ENCODE measurements at places on chromosomes 3 and 15.
A peak's percentile ranks its signal among the peaks of the same experiment; 100 is the strongest.

GRCh38 chr15:74573987-74574386, 33.0 kb downstream of the ARID3B start:
- DNase-seq, result no peak

DNA sequence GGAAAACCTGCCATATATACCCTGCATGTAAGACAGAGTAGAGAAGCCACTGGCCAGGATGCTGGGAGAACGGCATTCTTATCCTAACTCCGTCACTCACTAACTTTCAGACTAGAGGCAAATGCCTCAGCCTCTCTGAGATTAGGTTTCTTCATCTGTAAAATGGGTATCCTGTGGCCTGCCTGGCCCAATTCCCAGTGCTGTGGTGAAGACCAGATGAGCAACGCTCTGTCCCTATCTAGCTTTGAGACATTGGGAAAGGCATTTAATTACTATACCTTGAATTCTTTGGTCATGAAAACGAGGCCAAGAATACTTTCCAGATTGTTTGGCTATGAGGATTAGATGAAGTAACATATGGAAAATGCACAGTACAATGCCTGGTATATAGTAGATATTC, 35.9 kb downstream of the CEMIP start:
- no peak for DNase-seq

DNA sequence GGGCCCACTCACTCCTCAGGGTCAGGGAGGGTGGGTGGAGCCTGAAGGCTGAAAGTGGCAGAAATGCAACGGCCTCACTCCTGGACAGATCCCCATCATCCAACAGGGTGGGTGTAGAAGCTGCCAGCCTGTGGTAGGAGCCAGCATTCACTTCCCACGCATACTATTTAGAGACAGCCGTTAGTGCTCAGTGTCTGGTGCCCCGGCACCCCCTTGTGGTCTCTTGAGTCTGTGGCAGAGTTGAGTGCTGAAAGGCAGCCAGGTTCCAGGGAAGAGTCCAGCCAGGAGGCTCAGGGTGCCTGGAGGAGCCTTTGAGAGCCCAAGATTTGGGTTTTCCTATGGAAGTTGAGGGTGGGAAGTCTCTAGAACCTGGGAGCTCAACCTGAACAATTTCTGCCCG, 2.1 kb upstream of the GNAT1 start:
- no peak for DNase-seq

- DNase-seq, result no peak
Measured at GRCh38 chr3:184186184-184186901, at the start of gene ABCF3. TSS of gene ABCF3 (plus strand) at chr3:184186199. CDS start at chr3:184186208, 9 bp downstream.

GRCh38 chr3:188034989-188035388, 119.0 kb upstream of the LPP start:
- no peak for DNase-seq

GRCh38 chr15:40891810-40892446, 2.3 kb upstream of the VPS18 start:
- DNase-seq, result no peak

- no peak for DNase-seq
Measured at GRCh38 chr15:90165659-90166489, 35.3 kb upstream of the SEMA4B start.

DNA sequence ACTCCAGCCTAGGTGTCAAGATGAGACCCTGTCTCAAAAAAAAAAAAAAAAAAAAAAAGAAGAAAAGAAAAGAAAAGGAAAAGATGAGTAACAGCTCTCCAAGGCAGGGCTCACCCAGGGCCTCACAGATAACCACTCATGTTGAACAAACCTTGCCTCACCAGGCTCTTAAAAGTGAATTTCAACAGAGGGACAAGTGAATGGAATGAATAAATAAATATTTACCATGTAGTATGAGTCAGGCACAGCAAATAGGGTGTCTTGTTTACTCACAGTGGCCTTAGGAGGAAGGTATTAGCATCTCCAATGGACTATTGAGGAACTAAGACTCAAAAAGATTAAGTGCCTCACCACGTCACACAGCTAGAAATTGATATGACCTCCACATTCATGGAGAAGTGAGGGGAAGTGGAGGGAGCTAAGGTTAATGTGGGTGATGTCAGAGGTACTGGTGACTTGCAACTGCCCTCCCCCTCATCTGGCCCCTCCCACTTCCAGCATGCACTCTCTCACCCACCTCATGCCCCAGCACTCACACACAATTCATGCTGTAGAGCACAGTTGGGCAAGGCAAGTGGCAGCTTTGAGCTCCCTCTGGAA, 255.5 kb downstream of the UACA start:
- DNase-seq, result no peak

DNA sequence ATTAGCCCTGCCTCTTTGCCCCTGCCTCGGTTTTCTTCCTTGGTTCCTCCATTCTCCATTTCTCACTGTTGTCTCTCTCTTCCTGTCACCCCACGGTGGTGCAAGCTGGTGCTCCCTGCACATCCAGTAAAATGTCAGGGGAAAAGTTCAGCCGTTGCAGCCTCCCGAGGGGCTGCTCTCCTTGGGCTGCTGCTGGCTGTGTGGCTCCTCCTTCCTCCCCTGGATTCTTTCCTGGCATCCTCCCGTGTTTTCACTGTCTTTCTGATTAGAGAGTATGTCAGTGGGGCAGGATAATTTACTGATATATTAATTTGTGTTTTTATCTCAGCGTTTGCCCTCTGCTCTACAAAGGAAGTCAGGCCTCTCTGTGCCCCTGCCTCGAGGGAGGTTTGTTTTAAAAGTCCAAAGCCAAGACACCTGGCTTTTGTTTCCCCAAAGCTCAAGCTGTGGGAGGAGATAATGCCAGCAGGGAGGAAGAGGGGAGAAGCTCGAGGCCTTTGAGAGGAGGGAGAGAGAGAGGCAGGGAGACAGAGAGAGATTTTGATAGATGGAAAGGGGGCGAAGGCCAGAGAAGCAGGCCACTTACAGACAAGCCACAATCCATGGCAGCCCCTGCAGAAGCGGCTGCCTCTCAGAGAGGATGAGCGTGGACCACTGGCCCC, 150.3 kb upstream of the NR2F2 start:
- DNase-seq, result no peak

GRCh38 chr15:63564093-63564492, 33.1 kb upstream of the FBXL22 start:
- no peak for DNase-seq

DNA sequence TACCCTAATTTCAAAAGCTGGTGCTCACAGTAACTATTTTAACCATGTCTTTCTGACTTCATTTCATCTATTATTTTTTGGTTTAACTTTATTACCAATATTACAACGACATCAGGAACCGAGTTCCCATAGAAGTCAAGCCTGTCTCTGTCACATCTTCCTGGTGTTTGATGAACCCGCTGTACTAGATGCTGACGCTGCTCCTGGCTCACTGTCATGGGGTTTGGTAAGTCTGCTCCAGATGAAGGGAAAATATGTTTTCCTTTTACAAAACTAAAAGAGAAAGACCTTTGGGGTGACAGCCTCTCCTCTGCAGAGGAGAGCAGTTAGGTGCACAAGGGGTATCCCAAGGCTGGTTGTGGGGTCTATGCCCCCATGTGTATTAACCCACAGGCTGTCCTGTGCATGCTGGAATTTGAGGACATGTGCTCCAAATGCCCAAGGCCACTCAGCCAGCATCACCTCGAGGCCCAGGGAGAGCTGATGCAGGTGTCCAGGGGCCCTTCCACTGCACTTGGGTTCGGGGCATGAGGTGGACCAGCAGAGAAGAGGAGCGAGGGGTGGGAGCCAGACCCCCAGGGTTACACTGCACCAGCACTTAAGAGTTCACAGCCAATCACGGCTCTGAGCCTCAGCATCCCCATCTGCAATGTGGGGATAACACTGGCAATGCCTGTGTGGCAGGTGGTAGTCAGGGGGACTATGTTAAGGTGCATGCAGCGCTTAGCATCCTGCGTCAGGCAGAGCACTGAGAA, 62.2 kb downstream of the ATP10A start:
- no peak for DNase-seq

- no peak for DNase-seq
Measured at GRCh38 chr15:60916032-60916678, 312.9 kb downstream of the RORA start.

DNA sequence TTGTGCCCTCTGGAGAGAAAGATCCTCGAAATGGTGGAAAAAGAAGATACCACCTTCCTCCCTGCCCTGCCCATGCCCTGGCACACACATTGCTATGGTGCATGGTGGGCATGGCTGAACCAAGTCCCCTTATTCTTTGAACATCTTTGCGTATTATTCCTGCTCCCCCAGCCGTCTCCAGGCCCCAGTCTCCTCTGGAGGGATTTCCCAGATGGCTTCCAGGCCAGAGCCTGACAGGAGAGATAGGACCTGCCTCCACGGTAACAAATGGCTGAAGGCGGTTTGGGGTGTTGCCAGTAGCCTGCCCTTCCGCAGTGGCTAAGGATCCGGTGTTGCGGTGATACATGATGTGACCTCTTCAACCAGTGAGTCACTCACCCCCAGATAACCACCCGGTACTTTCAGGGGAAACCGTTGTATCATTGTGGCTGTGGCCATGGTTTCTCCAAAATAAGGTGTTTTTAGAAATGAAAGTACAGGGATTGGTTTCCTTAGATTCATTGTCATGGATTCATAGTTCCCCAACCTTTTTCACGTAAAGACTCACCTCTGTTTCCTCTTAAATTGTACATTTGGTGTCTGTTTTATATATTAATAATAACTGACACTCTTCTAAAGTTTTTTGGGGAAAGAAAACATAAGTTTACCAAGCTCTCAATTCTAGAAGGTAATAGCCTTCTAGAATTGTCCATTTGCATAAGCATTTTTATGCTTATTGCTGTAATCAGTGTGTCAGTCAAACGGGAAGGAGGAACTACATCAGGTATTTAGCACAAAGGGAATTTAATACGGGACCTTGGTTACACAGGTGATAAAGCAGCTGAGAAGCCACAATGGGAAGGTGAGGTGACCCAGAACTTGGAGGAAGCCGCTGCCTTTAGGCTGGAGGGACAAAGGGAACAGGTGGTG, 25.9 kb downstream of the SMAD3 start:
- peak; percentile 50 for DNase-seq

DNA sequence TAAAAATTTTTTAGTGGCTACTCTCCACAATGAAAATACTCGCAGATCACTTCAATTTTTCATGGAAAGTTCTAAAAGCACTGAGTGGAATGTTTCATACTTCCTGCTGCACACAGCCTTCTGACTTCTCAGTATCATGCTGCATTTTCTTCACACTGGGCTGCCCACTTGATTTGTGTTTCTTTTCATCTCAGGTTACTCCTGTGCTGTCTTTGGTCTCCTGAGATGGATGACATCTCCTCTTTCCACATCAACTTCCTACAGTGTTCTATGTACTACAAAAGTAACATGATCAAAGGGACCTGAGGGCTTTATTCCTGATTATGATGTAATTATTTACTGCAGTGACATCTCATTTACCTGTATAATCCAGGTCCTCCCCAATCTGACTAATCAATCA, 927.7 kb downstream of the ROBO2 start:
- DNase-seq, result no peak

DNA sequence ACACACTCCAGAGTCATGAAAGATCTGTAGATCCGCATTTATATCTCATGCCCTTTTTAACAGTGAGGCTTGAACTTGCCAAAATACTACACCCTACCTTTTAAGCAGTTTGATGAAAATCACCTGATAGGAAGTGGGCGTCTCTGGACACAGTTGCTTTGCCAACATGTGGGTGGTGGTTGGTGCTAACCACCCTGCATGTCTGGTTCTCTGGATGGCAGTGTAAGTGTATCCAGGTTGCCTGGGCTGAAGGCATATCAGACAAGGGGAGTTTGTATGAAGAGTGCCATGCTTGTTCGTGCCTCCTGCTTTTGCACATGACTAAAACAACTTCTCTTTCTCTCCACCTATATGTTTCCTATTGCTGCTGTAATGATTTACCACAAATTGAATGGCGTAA, 159.6 kb downstream of the GHSR start:
- no peak for DNase-seq

GRCh38 chr3:72101494-72101893, 316.5 kb upstream of the PROK2 start:
- DNase-seq, result no peak

- no peak for DNase-seq
Measured at GRCh38 chr3:171393032-171393744, 67.0 kb downstream of the TNIK start.

- DNase-seq, result no peak
Measured at GRCh38 chr3:62718011-62718410, 157.2 kb downstream of the CADPS start.

DNA sequence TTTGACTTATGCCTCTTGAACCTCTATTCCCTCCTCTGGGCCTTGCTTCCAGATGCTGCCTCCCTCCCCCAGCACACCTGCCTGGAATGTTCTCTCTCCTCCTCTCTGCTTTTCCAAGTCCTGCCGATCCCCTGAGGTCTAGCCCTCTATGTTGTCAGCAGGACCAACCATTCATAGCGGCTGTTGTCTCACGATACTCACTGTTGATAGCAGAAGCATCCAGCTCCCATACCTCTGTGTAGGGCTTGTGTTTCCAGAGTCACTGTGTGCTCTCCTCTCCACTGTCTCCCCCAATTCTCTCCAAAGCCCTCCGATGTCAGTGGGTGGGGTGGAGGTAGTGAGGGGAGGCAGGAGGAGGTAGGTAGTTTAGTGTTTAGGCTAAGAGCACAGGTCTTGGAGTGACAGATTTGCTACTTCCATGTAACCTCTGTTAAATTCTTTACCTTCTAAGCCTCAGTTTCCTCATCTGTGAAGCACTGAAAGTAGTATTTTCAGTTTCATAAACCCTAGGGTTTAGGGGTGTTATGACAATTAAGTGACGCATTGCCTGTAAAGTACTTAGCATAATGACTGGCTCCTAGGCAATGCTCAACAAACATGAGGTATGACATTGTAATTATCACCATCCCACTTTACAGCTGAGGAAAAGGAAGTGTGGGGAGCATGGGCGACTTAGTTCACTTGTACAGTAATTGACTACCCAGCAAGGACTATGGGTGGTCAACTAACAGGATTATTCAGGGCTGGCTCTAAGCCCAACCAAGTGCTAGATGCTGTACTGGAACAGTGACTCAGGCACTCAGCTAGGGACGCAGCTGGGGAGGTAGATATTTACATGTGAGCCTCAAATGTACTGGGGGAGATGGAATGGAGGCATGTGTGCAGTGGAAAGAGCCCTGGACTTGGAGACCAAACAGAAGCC, 122.8 kb downstream of the CACNA1D start:
- no peak for DNase-seq

- DNase-seq, result no peak
Measured at GRCh38 chr15:71444866-71445590, 329.8 kb downstream of the THSD4 start.

- no peak for DNase-seq
Measured at GRCh38 chr15:74293021-74293810, 57.1 kb downstream of the CCDC33 start.

GRCh38 chr3:151639418-151639740, 94.3 kb upstream of the AADACL2 start:
- no peak for DNase-seq

DNA sequence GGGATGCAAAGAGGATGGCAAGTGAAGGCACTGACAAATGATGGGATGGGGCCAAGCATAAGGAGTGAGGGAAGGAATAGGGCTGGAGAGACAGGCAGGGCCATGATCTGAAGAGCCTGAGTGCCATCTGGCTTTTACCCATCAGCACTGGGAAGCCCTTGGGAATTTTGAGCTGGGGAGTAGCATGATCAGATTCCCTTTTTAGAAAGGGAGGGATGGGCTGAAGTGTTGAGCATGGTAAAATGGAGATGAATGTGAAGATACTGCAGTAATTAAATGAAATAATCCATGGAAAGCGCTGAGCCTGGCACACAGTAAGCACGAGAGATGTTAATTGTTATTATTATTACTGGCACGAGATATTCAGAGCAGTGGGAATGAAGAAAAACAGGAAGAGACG, 9.9 kb downstream of the RBP1 start:
- no peak for DNase-seq
